ENCODE measurements at places on chromosomes 3 and 15. TPM values are rescaled to one million over a fixed set of nuclear protein-coding genes. Genes with fewer than 3 reads are reported as not detected.

GRCh38 chr15:65833501-65834205 lies 35.6 kb upstream of the RAB11A start:
- DNase-seq: no peak

- no peak for DNase-seq
Measured at GRCh38 chr3:139421040-139421439, 31.6 kb upstream of the COPB2 start.

- DNase-seq: no peak
Measured at GRCh38 chr3:13123013-13123654, 49.9 kb upstream of the IQSEC1 start.

DNA sequence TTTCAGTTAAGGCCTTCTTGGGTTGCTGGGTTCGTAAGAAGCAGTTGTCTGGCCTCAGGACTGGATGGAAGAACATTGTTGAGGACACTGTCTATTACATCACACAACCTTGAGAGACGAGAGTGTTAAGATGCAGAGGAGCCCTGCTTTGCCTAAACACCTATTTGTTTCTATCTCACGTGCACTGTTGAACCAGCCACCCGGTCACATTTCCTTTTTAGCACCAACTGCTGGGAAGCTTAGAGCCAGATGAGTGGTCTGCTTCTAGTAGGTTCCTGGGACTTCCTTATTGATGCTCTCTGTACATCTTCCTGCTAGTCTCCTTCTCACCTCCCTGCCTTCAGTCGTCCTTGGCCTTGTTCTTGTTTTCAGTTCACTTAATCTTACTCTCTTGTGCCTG lies 22.3 kb downstream of the CAND2 start:
- DNase-seq: no peak

- no peak for DNase-seq
Measured at GRCh38 chr3:196108075-196108743, 26.3 kb upstream of the TFRC start.

DNA sequence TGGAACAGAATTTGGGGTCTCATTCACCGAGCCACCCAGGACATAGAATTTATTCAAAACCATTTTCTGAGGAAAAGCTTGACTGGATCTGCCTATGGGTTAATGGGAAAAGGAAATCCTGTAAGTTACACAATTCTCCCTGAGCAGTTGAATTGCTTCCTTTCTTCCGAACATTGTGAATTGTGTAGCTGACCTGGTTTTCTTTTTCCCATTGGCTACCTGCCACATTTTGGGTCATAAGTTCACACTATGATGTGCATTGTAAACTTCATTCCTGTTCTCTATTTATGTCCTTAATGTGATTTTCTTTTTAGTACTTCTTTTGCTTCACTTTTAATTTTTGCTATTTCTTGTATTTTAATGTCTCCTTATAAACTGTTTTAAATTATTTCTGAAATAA lies 386.0 kb upstream of the LRRC3B start:
- no peak for DNase-seq

GRCh38 chr15:99385005-99385669 lies 133.9 kb downstream of the LRRC28 start:
- no peak for DNase-seq

DNA sequence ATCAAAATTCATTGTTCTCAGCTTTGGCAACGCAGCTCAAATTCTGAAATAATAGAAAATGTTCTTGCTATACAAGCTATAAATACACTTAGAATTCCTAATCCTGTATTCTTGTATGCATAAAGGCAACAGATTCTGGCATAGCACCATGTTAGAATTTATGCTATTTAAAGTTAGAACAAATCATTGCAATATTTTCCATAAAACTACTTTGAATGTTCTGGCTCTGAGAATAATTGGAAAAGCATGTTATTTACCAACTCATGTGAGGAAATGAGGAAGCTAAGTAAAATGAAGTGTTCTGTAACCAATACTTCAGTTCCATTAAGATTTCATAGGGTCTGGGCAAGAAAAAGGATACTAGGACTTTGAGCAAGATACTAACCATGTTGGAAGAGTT lies 888.9 kb downstream of the SQOR start:
- no peak for DNase-seq

The GP9 gene
- total RNA-seq: not detected

GRCh38 chr3:45566196-45566595 lies 28.4 kb upstream of the LIMD1 start:
- DNase-seq: no peak

DNA sequence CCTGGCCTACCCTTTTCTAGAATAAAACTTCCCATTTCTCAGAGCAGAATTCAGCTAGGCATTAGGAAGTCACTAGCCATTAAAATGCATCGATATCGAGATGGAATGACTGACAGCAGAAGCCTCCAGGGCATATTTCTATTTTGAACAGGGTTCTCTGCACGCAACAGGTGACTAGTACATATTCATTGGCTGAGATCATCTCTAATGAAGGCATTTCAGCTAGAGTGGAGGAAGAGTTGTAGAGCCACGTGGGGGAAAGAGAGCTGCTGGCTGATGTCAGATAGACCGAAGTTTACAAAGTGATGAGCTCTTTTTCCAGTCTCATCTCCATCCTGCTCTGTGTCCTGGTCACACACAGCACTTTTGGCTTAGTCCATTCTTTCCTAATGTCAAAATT lies 7.5 kb downstream of the TMEM40 start:
- peak; percentile 31 for DNase-seq

The GOLGA8S gene
- under 0.01 TPM for total RNA-seq

The OSBPL10 gene
- 9.5 TPM for total RNA-seq

- no peak for DNase-seq
Measured at GRCh38 chr3:27138005-27138404, 231.2 kb downstream of the NEK10 start.

The ACAN gene
- total RNA-seq: 0.54 TPM

- DNase-seq: no peak
Measured at GRCh38 chr15:69232765-69233164, 65.9 kb upstream of the PAQR5 start.

The MANF gene
- total RNA-seq: 78.9 TPM

The BCHE gene
- 1.6 TPM for total RNA-seq

The LRTM1 gene
- total RNA-seq: not detected

- no peak for DNase-seq
Measured at GRCh38 chr3:169179321-169179720, 484.2 kb downstream of the MECOM start.

GRCh38 chr15:87416591-87417257 lies 839.8 kb downstream of the NTRK3 start:
- DNase-seq: no peak

- DNase-seq: no peak
Measured at GRCh38 chr15:63904042-63904441, 70.3 kb upstream of the HERC1 start.
